ENCODE measurements at places on chromosomes 7 and 10.

- no peak for DNase-seq
Observed at GRCh38 chr10:23648618-23649017, 209.7 kb downstream of the OTUD1 start.

- DNase-seq = no peak
Observed at GRCh38 chr10:34156781-34157425, 658.2 kb downstream of the PARD3 start.

DNA sequence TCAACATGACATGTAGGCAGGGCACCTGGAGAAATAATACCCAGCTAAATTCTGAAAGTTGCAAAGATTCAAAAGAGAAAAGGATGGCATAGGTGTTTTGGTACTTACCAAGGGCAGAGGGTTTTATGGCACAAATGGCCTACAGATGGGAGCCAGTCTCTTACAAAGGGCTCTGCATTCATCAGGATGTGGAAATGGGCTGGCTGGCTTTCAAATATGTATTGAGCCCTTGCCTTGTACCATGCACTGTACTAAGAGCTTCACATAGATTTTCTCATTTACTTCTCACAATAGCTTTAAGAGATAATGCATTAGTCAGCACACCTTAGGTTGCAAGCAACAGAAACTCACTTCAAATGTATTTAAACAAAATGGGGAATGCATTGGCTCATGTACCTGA lies 327.1 kb downstream of the BICC1 start:
- DNase-seq = no peak

GRCh38 chr10:12191715-12192114 lies 4.0 kb downstream of the NUDT5 start:
- DNase-seq = no peak

DNA sequence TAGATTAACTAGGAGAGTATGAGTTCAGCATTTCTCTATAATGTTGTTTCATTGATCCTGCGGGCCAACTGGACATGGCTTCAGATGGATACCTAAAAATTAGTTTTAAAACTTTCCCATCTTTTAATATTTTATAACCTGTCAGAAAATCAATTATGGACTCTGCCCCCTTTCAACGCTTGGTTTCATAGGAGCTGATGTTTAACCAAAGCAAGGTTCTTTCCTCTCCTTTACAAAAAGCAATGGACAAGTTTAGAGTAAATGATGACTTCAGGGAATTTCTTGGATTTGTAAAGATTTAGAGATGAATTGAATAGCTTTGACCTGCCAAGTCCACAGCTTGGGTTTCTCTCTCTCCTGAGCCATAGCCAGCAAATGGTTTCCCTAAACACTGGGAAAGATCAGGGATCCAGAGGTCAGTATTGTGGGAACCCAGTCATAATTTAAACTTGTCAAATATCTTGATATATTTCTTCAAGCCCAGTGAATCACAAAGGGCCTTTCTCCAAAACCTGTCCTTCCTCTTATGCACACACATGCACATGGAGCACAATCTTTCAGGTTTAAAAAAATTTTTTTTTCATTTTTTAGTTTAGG lies 177.1 kb downstream of the EVX1 start:
- DNase-seq = no peak

- no peak for DNase-seq
Observed at GRCh38 chr10:28794986-28795385, 117.7 kb downstream of the BAMBI start.

- no peak for DNase-seq
Observed at GRCh38 chr7:98956937-98957336, 78.6 kb downstream of the TRRAP start.

- DNase-seq = no peak
Observed at GRCh38 chr10:28503114-28503513, 29.8 kb upstream of the WAC start.

GRCh38 chr7:30755384-30756154 lies 3.6 kb downstream of the INMT start:
- DNase-seq = no peak

GRCh38 chr7:151045262-151045661 lies 3.1 kb upstream of the ASIC3 start:
- no peak for DNase-seq

- peak; percentile 16 for DNase-seq
Observed at GRCh38 chr7:159231017-159231416, 86.3 kb upstream of the VIPR2 start.

- DNase-seq = no peak
Observed at GRCh38 chr7:127702938-127703337, 50.9 kb downstream of the SND1 start.

DNA sequence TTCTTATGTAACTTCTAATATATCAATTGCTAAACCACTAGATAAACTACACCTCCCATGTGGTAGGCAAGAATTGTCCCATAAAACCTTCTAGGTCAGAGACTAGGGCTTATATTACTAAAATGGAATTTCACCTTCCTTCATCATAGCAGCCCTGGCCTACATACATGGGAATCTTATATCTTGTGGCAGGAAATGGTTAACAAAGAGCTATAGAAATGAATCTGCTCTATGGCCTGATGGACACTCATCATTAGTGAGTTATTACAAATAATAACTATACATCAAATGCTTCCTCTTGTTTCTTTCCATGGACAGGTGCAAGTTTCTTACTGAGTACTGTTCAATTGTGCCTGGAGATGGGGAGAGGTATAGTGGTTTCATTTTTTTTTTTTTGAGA lies 62.3 kb upstream of the PDLIM1 start:
- DNase-seq = no peak
